Stimulated activated CD8-positive, alpha-beta memory T cell treated with anti-CD3 and anti-CD28 coated beads, Interleukin-4, amount 100 ng/mL, for 1 hour (primary cell): ENCODE measurements at places on chromosomes 2 and 18.

DNA sequence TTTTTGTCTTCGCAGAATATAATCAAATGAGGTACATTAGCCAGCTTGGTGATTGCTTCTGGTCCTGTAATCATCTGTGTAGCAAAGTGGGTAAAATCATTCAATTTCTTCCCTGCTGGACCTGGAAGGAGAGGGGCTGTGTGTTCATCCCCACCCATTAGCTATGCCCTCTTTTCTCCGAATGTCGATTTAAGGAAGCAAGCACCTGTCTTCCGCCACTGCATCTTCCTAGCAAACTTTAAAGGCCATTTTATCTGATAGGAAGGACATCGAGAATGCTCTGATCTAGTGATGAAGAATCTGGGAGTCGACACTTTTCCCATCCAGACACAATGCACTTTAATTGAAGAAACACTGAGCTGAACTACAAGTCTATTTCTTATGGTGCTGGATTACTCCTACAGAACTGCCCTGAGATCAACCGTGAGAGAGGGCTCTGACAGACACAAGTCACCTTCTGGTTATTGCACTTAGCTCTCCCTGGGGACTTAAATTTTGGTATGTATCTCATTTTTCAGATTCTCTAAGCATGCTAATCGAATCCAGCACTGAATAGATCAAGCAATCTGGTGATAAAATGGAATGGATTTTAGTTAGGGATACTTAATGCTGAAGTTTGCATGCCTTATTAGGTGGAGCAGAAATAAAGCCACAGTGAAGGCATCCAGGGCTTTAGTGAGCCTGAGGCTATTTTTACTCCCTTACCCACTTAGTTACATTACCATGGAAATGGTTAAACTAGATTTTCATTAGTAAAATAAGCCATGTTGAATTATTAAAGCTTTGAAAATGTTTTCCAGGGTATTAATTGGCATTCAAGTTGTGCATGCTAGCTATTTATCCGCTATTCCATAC is 1.3 kb downstream of the NYAP2 start:
- no peak for DNase-seq

DNA sequence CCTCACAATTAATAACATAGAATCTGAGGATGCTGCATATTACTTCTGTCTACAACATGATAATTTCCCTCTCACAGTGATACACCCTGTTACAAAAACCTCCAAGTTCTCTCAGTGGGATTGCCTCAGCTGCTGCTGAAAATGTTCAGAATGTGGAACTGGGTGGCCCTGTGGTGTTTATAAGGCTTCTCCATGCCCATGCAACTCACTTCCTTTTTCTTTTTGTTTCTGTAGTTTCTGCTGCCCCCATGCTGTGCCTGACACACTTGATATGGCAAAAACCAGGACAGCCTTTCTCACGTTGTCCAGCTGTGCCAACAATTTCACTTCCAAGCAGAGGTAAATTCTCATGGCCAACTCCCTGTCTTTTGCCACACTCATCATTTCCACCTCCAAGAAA is 206.2 kb downstream of the RPIA start:
- DNase-seq: no peak

GRCh38 chr2:63651356-63651755 is 62.6 kb downstream of the MDH1 start:
- DNase-seq: no peak

DNA sequence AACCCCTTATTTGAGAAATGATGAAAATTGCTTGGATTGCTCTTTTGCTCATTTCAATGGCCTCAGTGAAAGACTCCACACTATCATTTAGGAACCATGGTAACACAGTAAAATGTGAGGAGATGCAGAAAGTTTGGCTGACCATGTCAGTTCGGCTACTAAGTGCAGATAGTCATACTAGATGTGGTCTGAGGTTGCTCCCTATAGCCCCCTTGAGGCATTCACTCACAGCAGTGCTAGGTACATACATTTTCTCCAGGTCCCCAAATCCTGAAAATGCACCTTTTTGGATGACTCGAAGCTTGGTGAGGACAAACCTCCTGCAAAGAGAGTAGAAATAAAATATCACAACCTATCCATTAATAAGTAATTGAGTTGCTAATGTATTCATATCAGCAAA is 86.3 kb downstream of the FSHR start:
- no peak for DNase-seq

DNA sequence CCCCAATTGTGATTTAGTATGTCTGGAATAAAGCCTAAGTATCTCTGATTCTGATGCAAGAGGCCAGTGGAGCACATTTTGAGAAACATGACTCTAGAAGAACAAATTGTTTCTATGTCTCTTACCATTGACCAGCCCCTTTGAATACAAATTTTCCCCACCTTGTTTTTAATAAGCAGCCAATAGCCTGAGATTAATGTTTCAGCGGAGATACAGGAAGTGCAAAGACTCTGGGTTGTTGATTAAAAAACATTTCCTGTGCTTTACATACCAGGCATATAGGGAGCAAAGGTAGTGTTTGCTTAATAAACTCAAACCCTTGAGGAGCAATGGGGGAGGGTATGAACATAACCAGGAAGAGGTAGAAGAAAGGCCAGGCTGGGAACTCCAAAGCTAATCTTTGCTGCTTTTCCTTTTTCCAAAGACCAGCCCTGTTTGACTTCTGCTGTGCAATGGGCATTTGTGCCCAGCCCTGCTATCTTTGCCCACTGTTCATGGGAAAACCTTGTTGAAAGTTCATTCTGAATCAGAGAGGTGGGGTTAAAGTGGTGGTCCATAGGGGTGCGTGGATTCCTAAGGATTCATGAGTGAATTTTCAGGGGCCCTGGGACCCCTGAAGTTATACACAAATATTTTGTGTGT is 29.3 kb downstream of the UPP2 start:
- no peak for DNase-seq

DNA sequence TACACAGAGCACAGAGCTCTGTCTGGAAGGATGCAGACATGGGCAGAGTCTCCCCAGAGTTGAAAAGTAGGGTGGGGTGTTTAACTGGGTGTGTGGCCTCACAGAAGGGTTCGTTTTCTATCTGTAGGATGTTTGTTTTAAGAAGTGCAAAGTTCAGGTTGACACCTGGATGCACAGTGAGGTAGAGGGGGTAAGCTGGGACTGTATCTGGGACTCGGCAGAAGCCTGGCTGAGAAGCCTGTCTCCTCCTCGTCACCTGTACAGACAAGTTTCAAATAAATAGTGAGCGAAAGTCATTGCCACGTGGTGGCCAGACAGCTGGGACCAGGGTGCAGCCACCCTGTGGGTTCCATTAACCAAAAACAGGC is 145.9 kb downstream of the KLHL29 start:
- DNase-seq: no peak

DNA sequence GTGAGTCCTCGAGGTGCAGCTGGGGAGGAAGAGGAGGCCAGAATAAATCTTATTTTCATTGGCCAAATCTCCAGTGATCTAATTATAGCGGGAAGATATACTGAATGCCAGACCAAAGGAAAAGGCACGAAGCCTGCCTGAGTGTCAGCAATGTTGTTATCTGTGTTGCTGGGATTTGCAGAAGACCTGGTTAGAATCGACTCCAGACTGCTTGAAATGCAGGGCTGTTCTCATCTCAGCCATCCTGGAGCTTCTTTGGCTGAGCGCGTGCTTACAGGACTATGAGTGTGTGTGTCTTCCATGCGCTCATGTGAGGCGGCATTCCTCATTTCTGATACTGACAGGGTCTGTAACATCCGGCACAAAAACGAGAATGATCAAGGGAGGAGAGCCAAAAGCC is 81.2 kb downstream of the TSN start:
- no peak for DNase-seq

DNA sequence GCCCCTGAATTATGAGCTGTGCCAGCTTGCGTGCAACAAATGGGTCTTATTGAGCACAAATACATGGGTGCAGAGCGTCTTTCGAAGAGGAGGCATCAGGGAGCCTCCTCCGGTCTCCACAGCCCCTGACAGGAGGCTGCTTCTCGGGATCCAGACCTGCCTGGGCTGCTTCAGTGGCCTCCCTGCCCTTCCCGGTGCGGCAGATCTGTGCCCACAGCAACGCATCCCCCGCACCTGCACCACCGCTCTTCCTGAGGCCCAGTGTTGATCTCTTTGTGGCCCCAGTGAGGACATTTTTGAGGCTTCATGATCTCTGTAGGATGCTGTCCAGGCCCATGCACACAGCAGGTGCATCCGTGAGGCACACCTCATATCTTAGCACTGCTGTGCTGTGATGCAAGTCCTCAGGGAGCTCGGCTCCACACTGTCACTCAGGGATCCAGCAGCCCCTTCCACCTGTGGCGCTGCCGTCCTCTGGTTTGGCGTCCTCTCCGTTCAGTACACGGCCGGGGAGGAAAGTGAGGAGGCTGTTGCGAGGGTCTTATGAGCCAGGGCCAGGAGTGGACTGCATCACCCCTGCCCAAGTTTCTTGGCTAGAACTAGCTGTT is 17.4 kb downstream of the RTP5 start:
- DNase-seq: no peak

DNA sequence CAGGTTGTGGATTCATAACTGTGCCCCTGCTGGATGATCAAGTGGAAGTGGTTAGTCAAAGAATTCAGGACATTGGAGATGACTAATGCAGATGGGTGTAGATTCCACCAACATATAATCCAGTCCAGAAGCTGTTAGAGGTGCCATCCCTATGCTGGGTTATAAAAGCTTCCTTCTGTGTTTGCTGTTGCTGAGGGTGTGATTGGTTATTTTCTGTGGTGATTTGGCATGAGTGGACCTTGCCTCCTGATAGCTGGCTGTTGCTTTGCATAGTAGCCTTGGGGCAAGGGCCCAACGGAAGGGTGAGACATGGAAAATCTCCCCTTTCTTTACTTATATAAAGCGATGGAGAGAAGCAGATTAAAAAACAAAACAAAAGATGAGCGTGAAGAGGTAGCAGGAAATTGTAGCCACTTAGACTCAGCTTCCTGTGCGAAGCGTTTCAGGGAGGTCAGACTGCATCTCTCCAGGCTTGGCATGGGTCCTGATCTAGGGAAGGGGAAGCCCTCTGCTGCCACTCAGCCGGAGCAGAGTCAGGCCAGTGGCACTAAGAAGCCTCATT is 190.4 kb downstream of the FMNL2 start:
- no peak for DNase-seq

DNA sequence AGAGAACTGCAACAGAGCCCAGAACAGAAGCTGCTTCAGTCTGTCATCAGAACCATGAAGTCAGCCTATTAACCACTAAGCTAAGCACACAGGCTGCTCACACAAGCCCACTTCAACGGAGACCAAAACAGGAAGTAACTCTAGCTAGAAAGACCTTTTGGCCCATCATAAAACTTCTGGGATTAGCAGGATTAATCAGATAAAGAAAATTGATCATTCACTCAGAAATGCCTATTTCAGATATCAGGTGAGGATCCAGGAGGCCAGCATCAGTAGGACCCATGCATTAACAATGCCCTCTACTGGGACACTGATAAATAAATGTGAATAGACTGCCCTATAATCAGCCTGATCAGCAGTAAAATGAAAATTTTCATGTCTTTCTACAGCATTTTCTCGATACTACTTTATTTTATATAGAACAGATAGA is 101.4 kb downstream of the WDPCP start:
- DNase-seq: no peak

DNA sequence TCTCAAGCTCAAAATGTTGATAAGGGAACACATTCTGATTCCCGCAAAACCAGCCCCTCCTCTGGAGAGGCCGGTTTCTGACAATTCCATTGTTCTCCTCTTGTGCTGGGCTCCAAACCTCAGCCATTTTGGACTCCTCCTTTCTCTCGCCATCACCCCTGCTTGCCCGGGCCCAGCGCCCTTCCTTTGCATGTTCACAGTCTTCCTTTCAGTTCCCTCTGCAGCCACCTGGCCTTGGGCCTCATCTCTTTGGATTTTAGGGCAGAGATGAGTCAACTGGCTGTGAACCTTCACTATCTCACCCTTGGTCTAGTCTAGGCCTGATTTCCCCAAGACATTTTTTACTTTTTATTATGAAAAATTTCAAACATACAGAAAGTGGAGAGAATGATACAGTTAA is 155.9 kb upstream of the MAP3K20 start:
- DNase-seq: no peak

GRCh38 chr18:7755753-7756475 is 188.8 kb downstream of the PTPRM start:
- no peak for DNase-seq

DNA sequence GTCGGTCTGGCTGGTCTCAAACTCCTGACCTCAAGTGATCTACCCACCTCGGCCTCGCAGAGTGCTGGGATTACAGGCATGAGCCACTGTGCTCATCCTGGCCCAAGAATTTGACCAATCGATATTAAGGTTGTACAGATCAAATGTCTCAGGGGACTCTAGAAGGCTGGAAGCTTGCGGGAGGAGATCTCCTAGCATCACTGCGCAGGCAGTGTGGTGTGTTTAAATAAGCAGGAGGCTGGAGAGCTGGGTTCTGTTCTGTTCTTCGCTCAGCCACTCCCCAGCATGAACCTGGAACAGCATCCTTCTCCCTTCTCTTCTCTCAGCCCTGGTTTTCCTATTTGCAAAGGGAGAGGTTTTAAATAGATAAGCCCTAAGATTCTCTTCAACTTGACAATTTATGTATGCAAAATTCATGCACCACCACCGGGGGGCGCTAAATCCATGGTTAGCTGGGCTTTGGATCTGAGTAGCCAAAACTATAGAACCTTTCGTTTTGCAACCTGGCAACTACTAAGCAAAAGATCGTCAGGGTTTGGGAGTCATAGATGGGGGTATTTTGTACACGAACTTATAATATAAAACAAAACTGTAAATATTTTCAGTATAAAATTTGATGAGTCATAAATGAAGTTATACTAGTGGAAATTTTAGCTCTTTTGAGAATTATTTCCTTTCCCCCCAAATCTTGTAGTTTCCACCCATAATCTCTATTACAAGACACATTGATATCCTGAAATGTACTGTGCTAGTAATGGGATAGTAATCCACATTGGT is 60.6 kb downstream of the SLC16A14 start:
- DNase-seq: peak; percentile 62

- DNase-seq: no peak
These were observed 33.0 kb downstream of the SP140L start for GRCh38 chr2:230360028-230360427.

GRCh38 chr2:23456396-23456795 is 71.4 kb downstream of the KLHL29 start:
- no peak for DNase-seq

- no peak for DNase-seq
These were observed 19.5 kb downstream of the NFE2L2 start for GRCh38 chr2:177245010-177245422.

DNA sequence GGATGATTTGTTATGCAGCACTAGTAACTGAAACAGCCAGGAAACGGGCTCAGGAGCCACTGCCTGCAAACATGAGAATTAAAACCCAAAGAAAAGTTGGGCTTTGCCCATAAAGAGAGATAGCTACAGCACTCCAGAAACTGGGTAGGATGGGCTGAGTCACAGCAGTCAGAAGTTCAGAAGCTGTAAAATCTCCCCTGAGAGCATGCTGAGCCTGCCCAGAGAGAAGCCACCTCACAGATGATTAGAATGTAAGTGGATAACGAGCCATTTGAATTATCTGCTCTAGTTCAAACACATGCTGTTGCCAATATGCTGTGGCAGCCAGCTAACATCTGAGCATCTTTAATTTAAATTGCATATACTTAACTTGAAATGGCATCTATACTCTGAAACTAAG is 388.1 kb upstream of the ACVR2A start:
- no peak for DNase-seq
